ENCODE measurements at places on chromosomes 6 and 20.

DNA sequence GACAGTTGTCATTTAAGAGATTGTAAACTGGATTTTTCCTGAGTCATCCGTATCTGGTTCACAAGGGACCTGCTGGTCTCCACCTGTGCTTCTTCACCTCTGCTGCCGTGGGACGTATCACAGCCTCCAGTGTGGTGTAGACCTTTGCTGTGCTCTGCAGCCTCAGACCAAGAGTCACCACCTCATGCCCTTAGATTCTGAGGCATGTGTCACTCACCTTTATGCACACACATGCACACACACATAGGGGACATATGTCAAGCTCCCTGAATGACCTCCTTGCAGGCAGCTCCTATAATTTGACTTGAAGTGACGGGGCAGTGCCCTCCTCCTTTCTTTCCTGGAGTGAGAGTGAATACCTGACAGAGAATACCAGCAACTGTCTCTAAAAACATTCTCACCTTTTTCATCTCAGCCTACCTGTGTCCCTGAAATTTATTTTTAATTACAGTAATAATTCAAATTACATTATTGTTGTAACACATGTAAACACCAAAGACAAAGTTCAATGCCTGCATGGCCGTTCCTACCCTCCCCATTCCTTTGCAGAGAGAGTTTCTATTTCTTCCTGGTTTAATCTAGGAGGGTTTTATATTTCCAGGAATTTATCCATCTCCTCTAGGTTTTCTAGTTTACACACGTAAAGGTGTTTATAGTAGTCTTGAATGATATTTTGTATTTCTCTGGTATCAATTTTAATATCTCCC lies 3.5 kb downstream of the SLC17A4 start:
- DNase-seq = no peak

DNA sequence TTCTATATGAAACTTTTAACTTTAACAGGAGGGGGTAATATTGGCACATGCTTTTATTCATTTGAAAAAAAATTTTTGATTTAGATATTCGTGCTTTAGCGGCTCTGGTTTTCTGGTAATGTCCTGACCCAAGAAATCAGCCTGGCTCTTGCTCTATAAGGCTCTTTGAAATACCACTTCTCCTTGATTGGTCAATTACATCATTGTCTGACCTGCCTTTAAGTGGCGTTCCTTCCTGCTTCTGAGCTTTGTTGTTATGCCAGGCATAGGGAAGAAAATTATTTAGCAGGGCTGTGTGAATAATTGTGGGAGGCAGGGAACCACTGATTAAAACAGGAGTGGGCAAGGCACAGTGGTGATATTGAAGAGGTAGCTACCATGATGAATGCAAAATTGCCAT lies 3.9 kb downstream of the RNF144B start:
- no peak for DNase-seq

DNA sequence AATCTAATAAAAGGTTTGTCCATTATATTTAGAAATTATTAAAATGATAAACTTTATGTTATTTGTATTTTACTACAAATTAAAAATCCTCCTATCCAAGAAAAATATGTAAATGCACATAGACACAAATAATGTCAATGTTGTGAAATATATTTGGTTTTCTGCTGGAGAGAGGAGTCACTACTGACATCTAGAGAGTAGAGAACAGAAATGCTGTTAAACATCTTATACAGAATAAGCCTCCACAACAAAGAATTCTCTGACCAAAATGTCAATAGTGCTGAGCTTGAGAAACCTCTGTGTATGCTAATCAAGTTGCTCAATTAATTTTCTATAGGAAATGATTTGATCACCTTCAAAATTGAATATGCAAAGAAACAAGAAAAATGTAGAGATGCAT lies 12.4 kb downstream of the HTR1B start:
- DNase-seq = no peak

DNA sequence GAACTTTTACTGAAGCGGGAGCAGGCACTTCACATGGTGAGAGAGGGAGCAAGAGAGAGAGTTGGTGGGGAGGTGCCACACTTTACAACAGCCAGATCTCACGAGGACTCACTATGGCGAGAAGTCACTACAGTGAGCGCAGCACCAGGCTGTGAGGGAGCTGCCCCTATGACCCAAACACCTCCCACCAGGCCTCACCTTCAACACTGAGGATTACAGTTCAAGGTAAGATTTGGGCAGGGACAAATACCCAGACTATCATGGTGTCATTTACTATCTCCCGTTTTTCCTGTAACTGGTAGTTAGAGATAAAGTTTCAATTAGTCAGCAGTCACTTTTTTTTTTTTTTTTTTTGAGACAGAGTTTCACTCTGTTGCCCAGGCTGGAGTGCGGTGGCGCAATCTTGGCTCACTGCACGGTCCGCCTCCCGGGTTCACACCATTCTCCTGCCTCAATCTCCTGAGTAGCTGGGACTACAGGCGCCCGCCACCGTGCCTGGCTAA lies 7.8 kb downstream of the RBCK1 start:
- DNase-seq = no peak

DNA sequence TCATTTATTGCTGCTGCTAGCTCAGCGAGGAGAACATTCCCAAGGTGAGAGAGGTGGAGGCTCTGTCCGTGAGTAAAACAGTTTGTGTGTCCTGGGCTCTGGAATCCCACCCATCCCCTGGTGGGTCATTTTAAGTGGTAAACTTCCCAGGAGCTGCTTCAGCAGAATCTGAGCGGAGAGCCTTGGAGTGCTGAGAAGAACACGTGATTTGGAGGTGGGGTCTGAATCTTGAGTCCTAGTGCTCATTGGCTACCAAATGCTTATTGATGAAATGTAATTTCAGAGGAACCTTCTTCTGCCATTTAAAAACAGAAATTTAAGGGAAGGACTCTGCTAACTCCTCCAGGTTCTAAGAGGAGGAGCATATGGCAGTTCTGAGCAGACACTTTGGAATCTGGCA lies 132.4 kb downstream of the CDH26 start:
- DNase-seq = no peak

DNA sequence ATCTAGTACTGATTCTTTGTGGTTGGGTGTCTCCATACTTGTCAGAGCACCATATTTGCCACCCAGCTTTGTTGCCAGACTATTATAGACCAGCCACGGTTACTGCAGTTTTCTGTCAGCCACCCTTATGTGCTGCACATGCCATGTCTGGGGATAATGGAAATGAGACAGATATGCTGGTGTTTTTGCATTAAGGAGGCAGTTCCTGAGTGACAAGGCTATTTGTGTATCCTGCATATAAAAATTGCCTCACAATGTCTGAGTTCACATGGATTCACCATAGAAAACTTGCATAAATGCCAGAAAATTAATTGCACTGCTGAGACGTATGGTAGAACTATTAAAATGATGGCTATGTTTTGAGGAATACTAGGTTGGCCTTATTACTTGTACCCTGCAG lies 51.8 kb downstream of the NKAIN2 start:
- no peak for DNase-seq

- DNase-seq = no peak
These were observed 51.7 kb downstream of the CHMP4B start for GRCh38 chr20:33862709-33863403.

- no peak for DNase-seq
These were observed 599.5 kb downstream of the PKHD1 start for GRCh38 chr6:51487937-51488336.

- DNase-seq = no peak
These were observed 101.5 kb downstream of the KIF6 start for GRCh38 chr6:39623750-39624149.

- DNase-seq = no peak
These were observed 240.8 kb downstream of the TFAP2A start for GRCh38 chr6:10174056-10174455.

- DNase-seq = no peak
These were observed 5.3 kb upstream of the FUCA2 start for GRCh38 chr6:143516690-143517446.

DNA sequence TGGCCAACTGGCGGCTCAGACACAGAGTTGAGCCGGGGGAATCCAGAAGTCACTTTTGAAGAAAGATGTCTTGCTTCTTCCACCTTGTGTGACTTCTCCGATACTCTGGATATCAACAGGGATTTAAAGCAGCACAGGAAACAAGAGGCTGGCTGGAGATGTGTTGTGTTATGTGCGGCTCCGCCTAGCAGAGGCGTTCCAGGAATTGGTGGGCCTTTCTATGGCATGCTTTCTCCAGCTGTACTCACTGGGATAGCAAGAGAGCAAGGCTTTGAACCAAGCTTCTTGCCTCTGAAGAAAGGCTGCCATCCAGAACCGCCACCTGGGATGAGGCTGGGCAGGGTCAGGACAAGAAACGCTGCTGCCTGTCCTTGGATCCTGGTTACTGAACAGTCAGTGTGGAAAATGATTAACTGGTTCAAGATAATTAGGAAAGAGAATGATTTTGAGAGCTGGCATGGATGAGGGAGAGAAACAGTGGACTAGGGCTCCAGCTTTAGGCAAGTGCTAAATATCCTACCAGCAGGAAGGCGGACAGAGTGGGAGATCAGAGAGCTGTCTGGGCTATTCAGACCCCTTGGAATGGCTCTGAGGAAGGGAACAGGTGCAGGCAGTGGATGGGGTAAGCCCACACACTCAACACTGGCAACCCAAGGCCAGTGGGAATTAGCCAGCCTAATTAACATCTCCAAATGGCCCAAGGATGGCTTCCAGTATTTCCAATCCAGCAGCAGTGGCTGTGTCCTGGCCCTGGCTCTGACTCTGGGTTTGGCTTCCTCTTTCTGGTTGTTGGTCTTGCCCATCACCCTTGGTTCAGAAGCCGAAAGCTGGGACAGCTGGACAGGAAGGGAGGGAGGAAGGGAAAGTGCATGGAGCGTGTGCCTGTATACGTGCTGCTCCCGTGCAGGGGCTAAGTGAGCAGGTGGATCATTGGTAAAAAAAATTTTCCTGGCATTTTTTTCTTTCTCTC lies 31.9 kb downstream of the INSM1 start:
- DNase-seq = no peak

GRCh38 chr6:79600812-79601609 lies 30.1 kb upstream of the SH3BGRL2 start:
- no peak for DNase-seq

GRCh38 chr6:45738057-45738455 lies 277.6 kb downstream of the CLIC5 start:
- DNase-seq = no peak

DNA sequence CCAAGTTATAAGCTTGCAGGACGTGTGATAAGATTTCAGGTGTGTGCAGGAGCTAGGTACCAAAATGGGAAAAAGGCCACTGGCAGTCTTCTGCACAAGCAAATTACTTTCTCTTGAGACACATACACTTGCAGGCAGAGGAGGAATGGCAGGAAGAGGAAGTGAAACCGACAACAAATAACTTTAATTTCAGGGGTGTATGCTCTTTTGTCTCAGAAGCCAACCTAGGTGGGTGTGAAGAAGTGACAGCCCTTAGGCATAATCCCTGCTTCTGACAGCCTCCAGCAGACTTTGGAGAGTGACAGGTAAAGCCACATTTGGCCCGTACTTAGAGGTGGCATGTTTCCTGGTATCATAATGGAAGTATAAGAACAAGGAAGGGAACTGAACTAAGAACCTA lies 118.8 kb upstream of the TRAF3IP2 start:
- no peak for DNase-seq

GRCh38 chr20:53739799-53740785 lies 146.5 kb upstream of the ZNF217 start:
- DNase-seq = no peak

- DNase-seq = no peak
These were observed 1011.4 kb downstream of the KIF16B start for GRCh38 chr20:15561707-15562404.

DNA sequence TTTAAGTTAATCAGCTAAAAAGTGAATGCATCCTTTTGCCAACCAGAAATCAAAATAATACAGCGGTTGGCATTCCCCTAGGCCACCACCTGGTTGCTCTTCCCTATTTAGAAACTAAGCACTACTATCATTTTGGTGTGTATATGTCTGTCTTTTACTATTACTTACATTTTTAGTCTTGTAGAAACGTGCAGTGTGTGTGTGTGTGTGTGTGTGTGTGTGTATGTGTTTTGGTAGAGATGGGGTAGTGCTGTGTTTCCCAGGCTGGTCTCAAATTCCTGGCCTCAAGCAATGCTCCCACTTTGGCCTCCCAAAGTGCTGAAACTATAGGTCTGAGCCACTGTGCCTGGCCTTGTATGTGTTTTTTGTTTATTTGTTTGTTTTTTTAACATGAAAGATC lies 27.4 kb downstream of the MYO6 start:
- no peak for DNase-seq

- DNase-seq = no peak
These were observed 414.3 kb downstream of the CDKAL1 start for GRCh38 chr6:20948556-20948955.

GRCh38 chr6:89793586-89793985 lies 26.0 kb downstream of the MDN1 start:
- no peak for DNase-seq

- no peak for DNase-seq
These were observed 993.8 kb upstream of the MAP3K7 start for GRCh38 chr6:91580635-91581034.

- DNase-seq = no peak
These were observed 52.8 kb upstream of the FILIP1 start for GRCh38 chr6:75546381-75546780.

GRCh38 chr20:39775110-39775509 lies 813.0 kb downstream of the DHX35 start:
- no peak for DNase-seq

DNA sequence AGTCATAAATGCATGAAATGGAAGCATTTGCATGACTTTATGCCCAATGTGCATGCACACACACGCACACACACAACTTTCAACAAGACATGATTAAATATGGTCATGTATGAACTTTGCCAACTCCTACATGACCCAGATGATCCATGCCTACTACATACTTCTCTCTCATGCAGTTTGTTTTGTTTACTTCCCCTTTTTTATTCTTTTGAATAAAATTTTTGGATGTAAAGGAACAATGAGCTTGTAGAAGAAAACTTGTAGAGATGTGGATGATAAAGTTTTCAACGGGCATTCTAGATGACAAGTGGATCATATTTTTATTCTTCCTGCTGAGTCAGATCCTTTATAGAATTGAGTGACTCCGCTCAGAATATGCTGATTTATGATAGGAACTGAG lies 50.8 kb upstream of the AIG1 start:
- no peak for DNase-seq

DNA sequence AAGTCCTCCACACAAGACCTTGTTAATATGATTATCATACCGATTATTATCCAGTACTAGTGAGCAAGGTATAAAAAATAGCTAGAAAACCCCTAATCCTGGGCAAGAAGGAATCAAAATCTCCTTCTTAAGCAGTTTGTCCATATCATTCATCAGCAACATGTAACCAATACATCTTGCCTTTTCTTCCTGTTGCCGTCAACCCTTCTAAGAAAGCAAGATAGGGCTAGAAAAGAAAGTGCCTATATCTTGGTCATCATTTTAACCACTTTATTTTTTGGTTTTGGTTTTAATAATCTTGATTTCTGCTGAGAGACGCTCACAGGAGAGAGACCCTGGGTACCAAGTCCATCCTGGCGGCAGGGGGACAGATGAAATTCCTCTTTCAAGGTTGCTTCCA lies 27.2 kb upstream of the PREX1 start:
- no peak for DNase-seq
